Suppressor macrophage treated with lipopolysaccharide for 1 hour (primary cell): ENCODE measurements at places on chromosomes 7 and 10.

GRCh38 chr10:20616918-20617810 is 279.9 kb downstream of the NEBL start:
- DNase-seq: peak; percentile 60

- DNase-seq: no peak
Observed at GRCh38 chr7:75663302-75663907, 75.3 kb downstream of the HIP1 start.

DNA sequence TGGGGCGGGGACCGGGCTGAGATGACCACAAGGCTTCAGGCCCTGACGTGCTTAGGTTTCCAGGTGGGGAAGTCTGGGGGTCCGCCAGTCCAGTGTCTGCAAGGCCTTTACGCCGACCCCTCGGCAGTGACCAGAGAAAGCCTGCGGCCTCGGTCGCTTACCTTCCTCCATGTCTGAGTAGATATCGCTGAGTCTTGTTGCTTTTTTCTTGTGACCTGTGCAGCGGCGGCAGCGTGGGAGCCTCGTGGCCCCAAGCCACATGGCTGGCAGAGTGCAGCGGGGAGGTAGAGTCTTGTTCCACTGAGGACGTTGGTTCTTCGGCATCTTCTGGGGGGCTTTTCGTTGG is 329 bp downstream of the NOLC1 start:
- DNase-seq: no peak

- peak; percentile 29 for DNase-seq
Observed at GRCh38 chr7:144854839-144855424, 19.1 kb upstream of the TPK1 start.

DNA sequence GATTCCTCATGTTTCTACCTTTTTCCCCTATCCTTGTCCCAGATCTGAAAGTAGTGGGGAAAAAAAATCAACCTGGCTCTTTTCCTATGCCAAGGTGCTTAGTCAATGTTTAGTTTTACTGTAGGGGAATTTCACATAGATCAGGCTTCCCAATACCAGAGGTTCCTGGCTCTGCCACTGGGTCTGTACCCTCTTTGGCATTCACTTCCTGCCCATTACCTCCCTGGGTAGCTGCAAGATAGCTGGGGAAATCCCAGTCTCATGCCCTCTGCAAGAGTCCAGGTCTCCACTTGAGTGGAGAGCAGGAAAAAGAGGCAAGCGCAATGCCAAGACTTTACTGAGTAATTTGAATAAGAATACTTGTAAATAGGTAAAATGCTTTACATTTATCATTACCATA is 3.5 kb upstream of the BPGM start:
- no peak for DNase-seq

- no peak for DNase-seq
Observed at GRCh38 chr7:98826811-98827231, 43.0 kb downstream of the TMEM130 start.

DNA sequence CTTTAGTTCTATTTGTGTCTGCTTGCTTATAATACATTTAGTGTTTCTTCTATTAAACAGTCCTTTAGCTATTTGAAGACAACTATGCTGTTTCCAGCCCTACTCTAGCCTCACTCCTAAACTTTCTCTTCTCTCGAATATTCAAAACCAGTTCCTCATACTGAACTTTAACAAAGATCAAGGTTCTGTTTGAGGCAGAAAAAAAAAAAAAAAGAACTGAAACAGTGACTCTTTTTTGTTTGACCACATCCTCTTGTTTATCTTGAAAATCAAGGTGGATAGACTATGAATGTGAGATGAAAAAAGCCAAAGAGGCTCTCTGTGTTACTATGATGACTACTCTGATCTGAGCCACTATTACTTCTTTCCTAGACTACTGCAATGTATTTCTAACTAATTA is 154.3 kb downstream of the ZNF365 start:
- DNase-seq: peak; percentile 48

DNA sequence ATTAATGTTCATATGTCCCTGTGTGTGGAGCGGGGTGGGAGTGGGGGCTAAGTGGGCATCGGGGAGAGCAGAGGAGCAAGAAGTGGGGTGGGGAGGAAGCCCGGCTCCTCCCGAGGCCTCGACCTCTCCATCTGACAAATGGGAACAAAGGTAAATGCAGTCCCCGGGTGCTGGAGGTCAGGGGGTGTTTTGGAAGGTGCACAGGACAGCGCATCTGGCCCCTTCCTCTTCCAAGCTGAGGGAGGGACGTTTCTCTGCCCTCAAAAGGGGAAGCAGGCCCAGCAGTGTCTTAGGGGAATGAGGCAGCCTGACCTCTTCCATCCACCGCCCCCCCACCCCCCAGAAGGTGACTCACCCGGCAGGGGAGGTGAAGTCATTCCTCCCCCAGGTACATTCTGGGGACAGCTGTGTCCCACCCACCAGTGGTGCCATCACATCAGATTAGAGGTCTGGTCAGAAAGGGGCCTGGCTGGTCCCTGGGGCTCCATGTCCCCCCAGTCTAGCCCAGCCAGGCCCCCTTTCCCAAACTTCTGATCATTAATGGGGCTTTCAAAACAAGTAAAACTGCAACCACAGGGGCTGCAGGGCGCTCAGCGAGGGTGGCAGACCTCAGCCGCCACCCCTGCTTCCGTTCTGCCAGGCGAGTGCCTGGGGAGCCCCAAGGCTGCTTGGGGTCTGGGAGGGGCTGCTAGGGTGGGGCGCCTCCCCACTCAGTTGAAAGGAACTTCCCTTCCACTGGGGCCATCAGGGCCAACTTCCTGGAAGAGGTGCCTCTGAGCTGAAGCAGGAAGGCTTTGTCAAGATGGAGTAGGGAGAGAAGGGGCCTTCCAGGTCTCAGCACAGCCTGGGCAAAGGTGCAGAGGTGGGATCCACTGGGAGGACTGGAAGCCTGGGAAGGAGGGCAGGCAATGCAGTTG is 10.8 kb downstream of the LFNG start:
- DNase-seq: peak; percentile 93

DNA sequence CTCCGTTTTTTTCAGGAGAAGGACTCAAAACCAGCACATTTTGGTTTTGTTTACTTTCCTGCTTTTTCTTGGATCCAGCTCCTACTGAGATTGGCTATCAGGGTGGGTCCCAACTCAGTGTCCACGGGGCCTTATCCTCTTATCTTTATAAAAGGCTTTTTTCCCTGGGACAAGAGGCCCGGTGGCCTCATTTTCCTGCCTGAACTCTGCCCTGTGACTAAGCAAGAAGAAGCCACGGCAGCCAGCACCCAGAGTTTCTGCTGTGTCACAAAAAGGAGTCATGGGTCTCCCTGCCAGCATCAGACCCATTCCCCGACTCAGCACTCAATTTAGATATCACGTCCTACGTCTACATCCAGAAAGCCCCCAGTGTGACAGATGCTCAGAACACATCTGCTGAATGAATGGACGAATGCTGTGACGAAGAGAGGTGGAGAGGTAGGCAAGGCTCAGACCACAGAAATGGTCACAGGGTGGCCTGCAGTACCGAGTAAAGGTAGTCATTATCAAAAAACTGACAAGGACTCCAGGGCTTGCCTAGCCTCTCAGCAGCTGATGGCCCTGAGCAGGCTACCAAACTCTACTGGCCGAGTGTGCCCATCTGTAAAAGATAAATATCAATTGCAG is 16.7 kb downstream of the DLG5 start:
- DNase-seq: peak; percentile 26

DNA sequence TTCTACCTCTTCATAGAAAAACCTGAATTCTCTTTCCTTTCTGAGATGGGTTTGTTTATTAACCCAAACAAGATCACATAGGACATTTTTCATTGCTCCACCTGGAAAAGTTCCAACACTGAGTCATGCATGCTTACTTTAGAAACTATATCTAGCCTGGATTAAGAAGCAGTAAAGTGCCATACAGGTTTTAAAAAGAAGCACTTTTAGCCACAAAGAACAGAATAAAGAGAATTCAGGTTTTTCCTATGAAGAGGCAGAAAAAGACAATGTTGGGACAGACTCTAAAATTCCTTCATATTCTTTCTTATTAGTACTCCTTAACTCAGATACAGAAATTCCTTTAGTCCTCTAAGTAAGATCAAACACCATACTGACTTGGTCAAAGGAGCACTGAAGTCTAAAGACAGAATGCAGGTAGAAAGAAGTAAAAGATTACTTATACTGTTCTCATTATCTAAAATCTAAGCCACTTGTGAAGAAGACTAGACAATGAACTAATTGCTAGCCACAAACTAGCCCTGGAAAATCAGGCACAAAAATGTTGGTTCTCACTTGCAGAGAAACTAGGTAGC is 241.3 kb downstream of the ANK3 start:
- no peak for DNase-seq

DNA sequence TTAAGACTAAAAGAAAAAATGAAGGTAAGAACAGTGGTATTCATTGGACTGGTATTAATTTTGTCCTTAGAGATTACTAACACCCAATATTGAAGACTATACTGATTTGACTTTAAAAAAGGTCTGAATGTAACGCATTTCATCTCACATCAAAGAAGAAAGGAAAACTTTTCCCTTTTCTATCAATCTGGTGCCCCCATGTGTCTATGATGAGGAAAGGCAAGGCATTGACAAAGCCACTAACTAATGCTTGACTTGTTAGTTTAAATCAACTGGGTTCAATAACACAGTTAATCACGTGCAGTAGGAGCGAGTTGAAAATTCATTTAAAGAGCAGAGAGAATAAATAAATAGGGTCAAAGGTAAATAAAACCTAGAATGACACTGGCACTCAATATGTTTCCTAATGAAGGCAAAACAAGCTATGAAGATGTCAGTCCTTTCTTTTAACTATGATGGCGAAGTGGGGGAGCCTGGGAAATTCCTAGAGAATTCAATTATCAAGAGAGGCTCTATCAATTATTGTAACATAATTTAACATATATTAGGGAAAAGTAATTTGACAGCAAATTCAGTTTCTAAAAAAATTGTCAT is 180.9 kb downstream of the ANK3 start:
- peak; percentile 27 for DNase-seq
